ENCODE measurements at places on chromosomes 7 and 10.

DNA sequence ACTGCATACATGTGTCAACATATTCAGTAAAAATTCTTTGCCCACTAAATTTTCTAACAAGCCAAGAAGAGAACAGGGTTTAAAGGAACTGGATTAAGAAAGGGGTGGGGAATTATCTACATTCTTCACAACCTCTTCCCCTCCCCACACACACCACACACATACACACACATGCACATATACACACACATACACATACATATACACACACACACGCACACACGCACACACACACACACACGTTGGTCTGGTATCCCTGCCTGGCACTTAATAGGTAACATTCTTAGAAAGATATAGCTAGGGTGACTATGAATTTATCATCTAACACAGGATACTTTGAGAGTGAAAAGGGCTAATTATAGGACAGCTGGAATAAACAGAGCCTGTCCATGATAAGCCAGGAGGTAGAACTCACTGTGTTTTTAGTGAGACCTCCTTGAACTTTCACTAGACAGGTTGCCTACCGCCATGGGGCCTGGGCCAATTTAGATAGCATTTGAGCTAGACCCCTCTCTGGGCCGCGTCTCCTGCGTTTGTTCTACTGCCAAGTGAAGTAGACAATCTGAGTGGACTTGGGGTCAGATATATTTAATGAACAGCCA lies 33.1 kb upstream of the EPC1 start:
- no peak for DNase-seq

- DNase-seq, result no peak
These were observed 125.3 kb downstream of the NEURL1 start for GRCh38 chr10:103618575-103619423.

GRCh38 chr7:66664590-66665293 lies 36.1 kb downstream of the KCTD7 start:
- no peak for DNase-seq

GRCh38 chr10:125217990-125218675 lies 57.8 kb upstream of the CTBP2 start:
- no peak for DNase-seq

DNA sequence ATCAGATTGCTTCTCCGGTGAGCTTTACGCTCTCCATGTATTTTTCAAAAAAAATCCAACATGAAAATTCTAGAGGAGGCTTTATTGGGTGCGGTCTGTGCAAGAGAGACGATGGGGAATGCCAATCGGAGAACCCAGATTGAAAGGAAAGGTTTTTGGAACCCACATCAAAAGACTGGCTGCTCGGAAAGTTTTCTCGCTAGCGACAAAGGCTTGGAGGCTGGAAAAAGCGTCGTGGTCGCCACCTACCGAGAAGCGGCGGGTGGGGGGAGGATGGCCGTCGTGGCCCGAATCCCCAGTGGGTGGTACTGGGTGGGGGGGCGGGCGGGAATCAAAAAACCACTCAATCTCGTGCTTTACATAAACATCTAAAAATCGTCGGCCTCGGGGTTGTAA lies 1.1 kb upstream of the GTF2I start:
- peak; percentile 65 for DNase-seq

- DNase-seq, result no peak
These were observed 666 bp downstream of the HNRNPF start for GRCh38 chr10:43408331-43408709.

- DNase-seq, result no peak
These were observed 388.2 kb upstream of the TEX47 start for GRCh38 chr7:89183712-89184111.

- peak; percentile 28 for DNase-seq
These were observed 15.1 kb upstream of the ZNF273 start for GRCh38 chr7:64887756-64888508.

DNA sequence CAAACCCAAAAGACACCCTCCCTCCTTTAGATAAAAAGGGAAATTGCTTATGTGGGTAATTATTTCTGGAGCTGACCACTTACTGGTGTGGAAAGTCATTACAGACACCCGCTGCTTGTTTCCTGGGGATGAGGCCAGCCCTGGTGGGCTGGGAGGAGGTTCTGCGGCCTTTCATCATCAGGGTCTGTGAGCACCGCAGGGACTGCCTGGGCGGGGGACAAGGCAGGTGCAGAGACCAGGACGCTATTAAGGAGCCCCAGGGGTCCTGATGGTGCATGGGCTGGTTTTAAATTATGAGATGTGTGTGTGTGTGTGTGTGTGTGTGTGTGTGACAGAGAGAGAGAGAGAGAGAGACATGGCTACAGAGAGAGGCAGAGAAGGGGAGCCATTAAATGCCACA lies 171.2 kb downstream of the DNAJB6 start:
- no peak for DNase-seq

DNA sequence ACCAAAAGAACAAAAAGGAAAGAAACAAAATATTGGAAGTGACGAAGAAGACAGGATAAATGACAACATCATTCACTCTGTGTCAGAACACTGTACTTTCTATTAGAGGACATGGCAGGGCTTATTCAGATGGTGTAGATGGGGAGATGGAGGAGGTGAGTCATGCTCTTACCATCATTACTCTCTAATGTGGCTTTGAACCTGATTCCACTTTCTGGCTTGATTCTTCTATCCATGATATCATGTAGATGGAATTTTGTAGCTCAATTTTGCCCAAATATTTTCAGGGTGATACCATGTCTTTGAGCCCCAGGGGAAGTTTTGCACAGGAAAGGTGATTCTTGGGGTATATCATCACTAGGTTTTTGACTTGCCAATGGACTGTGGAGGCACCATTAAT lies 91.7 kb downstream of the CFAP58 start:
- DNase-seq, result no peak

- DNase-seq, result no peak
These were observed 29.3 kb upstream of the NUB1 start for GRCh38 chr7:151312356-151312755.

DNA sequence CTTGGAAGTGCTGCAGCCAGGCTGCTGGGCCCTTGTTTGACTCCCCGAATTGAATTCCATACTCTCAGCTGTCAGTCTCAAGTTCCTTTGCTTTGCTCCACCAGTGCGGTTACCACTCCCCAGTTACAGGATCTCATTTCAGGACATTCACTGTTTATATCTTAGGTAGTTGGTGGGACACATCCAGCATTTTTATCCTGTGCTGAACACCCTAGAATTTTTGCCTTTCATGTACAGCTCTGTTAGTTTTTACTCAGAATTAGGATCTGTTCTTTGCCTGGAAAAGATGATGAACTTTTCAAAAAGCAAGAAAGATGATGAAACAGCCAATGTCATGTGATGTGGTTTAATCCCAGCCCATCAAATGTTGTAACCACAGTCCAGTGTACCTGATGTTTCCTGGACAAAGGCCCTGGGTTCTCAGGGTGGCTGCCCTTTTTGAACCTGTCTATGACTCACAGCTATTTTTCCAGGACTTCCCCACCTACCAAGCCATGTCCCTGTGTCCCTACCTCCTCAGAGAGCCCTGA lies 149.7 kb downstream of the NOC3L start:
- DNase-seq, result no peak

- no peak for DNase-seq
These were observed 57.5 kb downstream of the MDFIC start for GRCh38 chr7:114979388-114979787.

DNA sequence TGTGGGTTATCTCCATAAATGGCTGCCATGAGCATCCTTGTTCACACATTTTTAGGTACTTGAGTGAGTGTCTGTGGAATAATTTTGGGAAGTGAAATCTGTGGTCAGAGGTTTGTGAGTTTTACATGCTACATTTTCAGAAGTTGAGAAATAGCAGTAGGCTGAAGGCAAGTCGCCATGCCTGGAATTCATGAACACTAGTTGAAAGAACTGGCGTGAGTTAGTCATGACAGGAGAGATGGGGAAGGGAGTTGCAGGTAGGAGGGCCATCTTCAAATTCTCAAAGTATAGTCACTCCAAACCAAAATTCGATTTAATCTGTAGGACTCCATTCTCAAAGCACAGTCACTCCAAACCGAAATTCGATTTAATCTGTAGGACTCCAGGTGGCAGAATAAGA lies 89.6 kb downstream of the EGFR start:
- DNase-seq, result no peak

DNA sequence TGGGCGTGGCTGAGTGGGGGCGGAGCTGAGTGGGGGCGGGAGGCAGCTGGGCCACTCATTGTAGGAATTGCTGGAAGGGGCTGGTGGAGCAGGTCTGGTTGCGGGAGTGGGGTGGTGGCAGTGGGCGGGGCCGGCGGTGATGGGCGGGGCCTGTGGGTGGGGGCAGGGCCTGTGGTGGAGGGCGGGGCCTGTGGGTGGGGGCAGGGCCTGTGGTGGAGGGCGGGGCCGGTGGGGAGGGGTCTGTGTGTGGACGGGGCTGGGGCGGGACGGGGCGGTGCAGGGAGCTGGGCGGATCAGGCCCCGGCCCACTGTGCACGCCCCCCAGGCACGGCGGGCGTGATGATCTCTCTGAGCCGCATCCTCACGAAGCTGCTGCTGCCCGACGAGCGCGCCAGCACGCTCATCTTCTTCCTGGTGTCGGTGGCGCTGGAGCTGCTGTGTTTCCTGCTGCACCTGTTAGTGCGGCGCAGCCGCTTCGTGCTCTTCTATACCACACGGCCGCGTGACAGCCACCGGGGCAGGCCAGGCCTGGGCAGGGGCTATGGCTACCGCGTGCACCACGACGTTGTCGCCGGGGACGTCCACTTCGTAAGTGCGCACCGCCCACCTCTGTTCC lies 14.0 kb downstream of the SLC29A4 start:
- DNase-seq, result peak; percentile 68

DNA sequence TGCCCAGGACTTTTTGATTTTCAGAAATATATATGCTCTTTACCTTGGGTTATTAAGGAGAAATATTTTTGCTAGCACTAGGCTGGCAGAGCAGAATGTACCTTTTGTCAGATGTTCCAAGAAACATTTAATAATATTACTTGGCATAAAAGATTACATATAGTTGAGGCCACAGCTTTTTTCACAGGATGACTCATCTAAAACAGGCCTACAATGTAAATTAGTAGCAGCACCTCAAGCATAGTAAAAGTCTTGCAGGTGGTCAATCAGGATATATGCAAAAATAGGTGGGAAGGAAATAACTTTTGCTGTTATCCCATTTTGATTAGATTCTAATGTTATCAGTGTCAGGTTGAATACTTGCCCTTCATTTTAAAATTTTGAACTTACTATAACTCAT lies 14.9 kb upstream of the ITGB1 start:
- no peak for DNase-seq

DNA sequence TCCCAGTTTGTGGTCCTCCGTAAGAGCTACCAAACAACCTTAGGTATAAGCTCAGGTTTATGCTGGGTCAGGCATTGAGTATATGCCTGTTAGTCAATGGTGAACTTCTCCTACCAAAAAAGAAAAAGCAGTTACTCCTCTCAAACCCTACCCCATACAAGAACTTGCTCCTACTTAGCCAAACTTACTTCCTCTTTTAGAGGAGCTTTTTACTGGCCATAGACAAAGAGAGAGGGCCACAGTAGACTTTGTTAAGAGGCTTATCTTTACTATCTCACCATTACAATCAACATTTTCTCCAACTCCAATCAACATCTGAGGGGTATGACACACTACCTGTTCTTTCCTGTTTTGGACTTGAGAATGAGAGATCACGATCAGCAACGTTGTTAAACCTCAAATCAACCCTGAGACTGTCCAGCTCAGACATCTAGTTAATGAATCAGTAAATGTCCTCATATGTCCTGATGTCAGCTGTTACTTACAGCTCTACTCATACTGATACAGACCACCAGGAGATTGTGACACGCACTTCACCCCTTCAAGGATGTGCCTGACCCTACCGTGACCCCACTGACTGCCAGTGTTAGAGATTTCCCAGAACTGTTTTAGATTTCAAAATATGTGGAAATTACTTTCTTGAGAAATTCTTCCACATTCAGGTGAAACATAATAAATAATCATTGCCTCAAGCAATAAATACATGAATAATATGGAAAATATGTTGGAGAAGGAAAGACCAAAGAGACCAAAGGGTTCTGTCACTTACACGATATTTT lies 18.4 kb upstream of the CCDC71L start:
- DNase-seq, result no peak
